ENCODE measurements at places on chromosomes 5 and 9.

- H3K36me3 ChIP-seq = no peaks in the 10 kb centered on the region
- no peak for DNase-seq
- no peak overlapping the region for H3K27ac ChIP-seq
- H3K27me3 ChIP-seq = no peaks in the 10 kb centered on the region
- peaks cover 5% of the 10 kb centered on the region for H3K4me1 ChIP-seq
Measured at GRCh38 chr5:157657516-157657915, 5.3 kb upstream of the SOX30 start.

DNA sequence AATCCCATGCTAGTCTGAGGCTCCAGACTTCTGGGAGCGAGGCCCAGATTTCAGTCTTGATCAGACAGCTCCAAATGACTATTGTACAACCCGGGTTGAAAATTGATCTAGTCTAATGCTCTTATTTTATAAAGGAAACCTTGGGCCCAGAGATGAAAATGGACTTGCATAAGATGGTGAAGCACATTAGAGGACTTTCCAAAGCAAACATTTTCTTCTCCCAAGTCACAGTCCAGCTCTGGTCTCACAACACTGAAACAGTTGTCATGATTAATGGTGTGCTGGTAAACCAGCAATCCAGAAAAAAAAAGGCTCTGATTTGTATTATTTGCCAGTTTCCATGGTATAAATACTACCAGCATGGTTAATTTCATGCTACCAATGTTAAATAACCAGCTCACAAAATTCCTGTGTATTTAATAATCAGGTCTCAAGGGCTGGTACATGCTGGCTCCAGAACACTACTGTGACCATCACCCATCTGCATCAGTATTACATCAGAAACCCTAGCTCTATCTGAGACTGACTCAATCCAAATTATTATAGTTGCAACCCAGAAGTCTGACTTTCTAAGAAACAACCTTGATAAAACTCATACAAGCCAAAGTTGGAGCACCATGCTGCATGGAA is 32.5 kb upstream of the ABLIM3 start:
- H3K27ac ChIP-seq = no peak overlapping the region
- no peak overlapping the region for H3K4me3 ChIP-seq
- no peaks in the 10 kb centered on the region for H3K36me3 ChIP-seq
- no peaks in the 10 kb centered on the region for H3K27me3 ChIP-seq
- DNase-seq = no peak

DNA sequence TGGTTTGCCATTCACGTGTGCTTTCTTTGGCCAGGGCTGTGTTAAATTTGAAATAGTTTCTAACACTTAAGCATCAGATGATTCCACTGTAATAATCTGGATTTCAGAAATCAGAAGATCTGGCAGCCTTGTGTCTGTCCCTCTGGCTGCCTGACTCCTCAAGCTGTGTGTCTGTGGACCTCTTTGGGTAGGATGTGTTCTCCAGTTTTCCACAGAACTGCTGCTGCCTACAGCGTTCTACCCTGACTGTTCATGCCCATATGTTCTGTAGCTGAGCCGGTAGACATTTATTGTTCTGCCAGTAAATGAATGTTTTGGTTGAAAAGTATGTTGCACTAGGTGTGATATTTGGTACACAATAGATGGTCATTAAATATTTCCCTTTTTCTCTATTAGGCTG is 81.3 kb downstream of the SH3GL2 start:
- no peaks in the 10 kb centered on the region for H3K27me3 ChIP-seq
- DNase-seq = no peak
- no peaks in the 10 kb centered on the region for H3K4me1 ChIP-seq

GRCh38 chr9:4353236-4353635 is 53.4 kb upstream of the GLIS3 start:
- H3K27ac ChIP-seq = no peak overlapping the region
- H3K4me3 ChIP-seq = no peak overlapping the region
- DNase-seq = no peak
- no peaks in the 10 kb centered on the region for H3K36me3 ChIP-seq
- H3K27me3 ChIP-seq = no peaks in the 10 kb centered on the region

- no peaks in the 10 kb centered on the region for H3K27me3 ChIP-seq
- H3K36me3 ChIP-seq = no peaks in the 10 kb centered on the region
- DNase-seq = peak; percentile 55
- H3K4me1 ChIP-seq = peaks cover 57% of the 10 kb centered on the region
- no peak overlapping the region for H3K27ac ChIP-seq
- no peak overlapping the region for H3K4me3 ChIP-seq
Measured at GRCh38 chr5:124701873-124702425, 44.5 kb downstream of the ZNF608 start.

- no peak overlapping the region for H3K27ac ChIP-seq
- H3K36me3 ChIP-seq = no peaks in the 10 kb centered on the region
- peak overlapping the region; percentile 67 for H3K4me3 ChIP-seq
- peaks cover 17% of the 10 kb centered on the region for H3K4me1 ChIP-seq
- no peaks in the 10 kb centered on the region for H3K27me3 ChIP-seq
Measured at GRCh38 chr5:145834554-145834916, 607 bp downstream of the PRELID2 start.

- no peak for DNase-seq
- H3K27me3 ChIP-seq = no peaks in the 10 kb centered on the region
- no peaks in the 10 kb centered on the region for H3K36me3 ChIP-seq
- H3K27ac ChIP-seq = no peak overlapping the region
- no peaks in the 10 kb centered on the region for H3K4me1 ChIP-seq
Measured at GRCh38 chr5:52582313-52582712, 205.4 kb upstream of the ITGA1 start.

- no peaks in the 10 kb centered on the region for H3K4me1 ChIP-seq
- no peak overlapping the region for H3K4me3 ChIP-seq
- no peaks in the 10 kb centered on the region for H3K36me3 ChIP-seq
Measured at GRCh38 chr9:16268067-16268881, 602.2 kb downstream of the BNC2 start.

DNA sequence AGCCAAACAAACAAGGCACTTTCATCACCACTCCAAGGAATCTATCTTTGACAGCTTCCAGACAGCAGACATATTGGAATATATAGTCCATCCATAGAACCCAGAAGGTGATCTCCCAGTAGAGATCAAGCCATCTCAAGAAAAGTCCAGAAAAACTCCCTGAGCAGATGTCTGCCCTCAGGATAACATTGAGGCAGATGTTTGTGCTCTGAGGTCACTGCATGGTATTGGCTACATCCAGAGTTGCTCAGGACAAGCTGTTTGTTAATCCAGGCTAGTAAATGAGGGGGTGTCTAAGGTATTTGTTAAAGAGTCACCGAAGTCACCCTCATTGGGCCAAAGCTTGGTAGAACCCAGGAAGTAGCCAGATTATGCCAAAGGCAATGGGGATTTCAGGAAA is 556.3 kb upstream of the KLF4 start:
- H3K27ac ChIP-seq = no peak overlapping the region
- no peaks in the 10 kb centered on the region for H3K36me3 ChIP-seq
- H3K4me1 ChIP-seq = no peaks in the 10 kb centered on the region

GRCh38 chr5:72115296-72115695 is 8.0 kb downstream of the MAP1B start:
- peaks cover 14% of the 10 kb centered on the region for H3K27me3 ChIP-seq
- H3K4me3 ChIP-seq = no peak overlapping the region
- no peaks in the 10 kb centered on the region for H3K36me3 ChIP-seq
- no peak for DNase-seq
- H3K27ac ChIP-seq = no peak overlapping the region

GRCh38 chr5:55601204-55601618 is 66.4 kb upstream of the PLPP1 start:
- H3K36me3 ChIP-seq = no peaks in the 10 kb centered on the region
- H3K4me3 ChIP-seq = no peak overlapping the region
- H3K27ac ChIP-seq = no peak overlapping the region
- H3K27me3 ChIP-seq = no peaks in the 10 kb centered on the region

GRCh38 chr5:73066466-73066865 is 53.9 kb upstream of the TMEM171 start:
- DNase-seq = no peak
- no peak overlapping the region for H3K27ac ChIP-seq
- H3K4me3 ChIP-seq = no peak overlapping the region

DNA sequence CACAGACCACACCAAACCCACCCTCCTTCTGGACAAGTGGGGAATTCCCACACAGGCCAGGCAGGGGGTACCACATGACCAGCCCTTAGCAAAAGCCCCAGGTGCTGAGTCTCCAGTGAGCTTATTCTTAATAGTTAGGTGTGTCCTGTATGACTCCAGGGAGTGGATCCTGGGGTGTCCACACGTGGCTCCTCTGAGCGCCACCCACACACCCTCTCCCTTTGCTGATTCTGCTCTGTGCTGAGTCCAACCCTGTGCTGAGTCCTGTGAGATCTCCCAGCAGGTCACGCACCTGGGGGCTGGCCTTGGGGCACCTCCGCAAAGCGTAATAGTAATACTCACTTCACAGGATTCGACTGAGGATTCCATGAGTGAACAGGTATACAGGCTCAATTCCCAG is 12.7 kb downstream of the LRRC14B start:
- H3K27me3 ChIP-seq = no peaks in the 10 kb centered on the region
- H3K27ac ChIP-seq = no peak overlapping the region
- no peaks in the 10 kb centered on the region for H3K4me1 ChIP-seq
- no peak overlapping the region for H3K4me3 ChIP-seq
- peaks cover 49% of the 10 kb centered on the region for H3K36me3 ChIP-seq
- DNase-seq = no peak

- no peaks in the 10 kb centered on the region for H3K36me3 ChIP-seq
- no peak overlapping the region for H3K4me3 ChIP-seq
- no peaks in the 10 kb centered on the region for H3K4me1 ChIP-seq
- H3K27me3 ChIP-seq = no peaks in the 10 kb centered on the region
- no peak overlapping the region for H3K27ac ChIP-seq
Measured at GRCh38 chr5:54325610-54326311, 15.4 kb upstream of the ARL15 start.

- no peak overlapping the region for H3K4me3 ChIP-seq
- no peaks in the 10 kb centered on the region for H3K36me3 ChIP-seq
- H3K27me3 ChIP-seq = peaks cover 8% of the 10 kb centered on the region
- no peak for DNase-seq
Measured at GRCh38 chr5:150765799-150766169, 7.0 kb upstream of the DCTN4 start.

DNA sequence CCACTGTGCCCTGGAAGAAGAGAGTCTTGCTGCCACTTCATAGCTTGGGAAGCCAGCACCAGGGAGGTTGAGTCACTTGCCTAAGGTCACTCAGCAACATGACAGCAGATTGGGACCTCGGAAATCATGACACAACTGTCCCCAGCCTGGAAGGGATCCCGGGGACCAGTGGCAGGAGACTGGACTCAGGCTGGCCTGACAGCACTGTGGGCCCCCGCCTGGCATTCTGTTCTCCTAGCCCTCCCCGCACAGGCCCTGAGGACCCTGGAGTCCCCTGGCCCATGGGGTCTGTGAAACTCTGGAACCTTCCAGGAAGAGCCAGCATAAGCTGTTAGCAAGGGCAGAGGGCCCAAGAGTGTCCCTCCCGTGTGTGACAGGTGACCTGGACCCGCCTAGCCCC is 64.9 kb downstream of the COL5A1 start:
- no peaks in the 10 kb centered on the region for H3K36me3 ChIP-seq
- no peaks in the 10 kb centered on the region for H3K27me3 ChIP-seq
- no peak overlapping the region for H3K27ac ChIP-seq
- no peak overlapping the region for H3K4me3 ChIP-seq
- no peaks in the 10 kb centered on the region for H3K4me1 ChIP-seq
- no peak for DNase-seq

DNA sequence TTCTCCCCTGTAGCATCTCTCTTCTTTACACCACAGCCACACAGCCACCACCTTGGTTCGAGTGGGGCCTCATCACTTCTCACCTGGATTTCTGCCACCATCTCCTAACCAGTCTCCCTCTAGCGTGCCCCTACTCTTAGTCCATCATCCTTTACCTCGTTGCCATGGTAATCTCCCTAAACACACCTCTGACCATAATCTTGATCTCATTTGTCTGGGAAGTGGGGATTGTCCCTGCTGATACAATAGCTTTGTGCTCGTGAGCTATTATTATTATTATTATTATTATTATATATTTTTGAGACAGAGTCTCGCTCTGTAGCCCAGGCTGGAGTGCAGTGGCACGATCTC is 76.5 kb upstream of the HSPA9 start:
- DNase-seq = no peak
- H3K36me3 ChIP-seq = no peaks in the 10 kb centered on the region
- no peak overlapping the region for H3K4me3 ChIP-seq
- no peak overlapping the region for H3K27ac ChIP-seq

- no peaks in the 10 kb centered on the region for H3K27me3 ChIP-seq
- no peaks in the 10 kb centered on the region for H3K36me3 ChIP-seq
- no peak overlapping the region for H3K4me3 ChIP-seq
- no peak overlapping the region for H3K27ac ChIP-seq
Measured at GRCh38 chr9:119026120-119026519, 343.1 kb downstream of the BRINP1 start.

GRCh38 chr5:174314261-174314660 is 268.8 kb downstream of the NSG2 start:
- peaks cover 8% of the 10 kb centered on the region for H3K4me1 ChIP-seq
- no peak for DNase-seq
- H3K36me3 ChIP-seq = no peaks in the 10 kb centered on the region

DNA sequence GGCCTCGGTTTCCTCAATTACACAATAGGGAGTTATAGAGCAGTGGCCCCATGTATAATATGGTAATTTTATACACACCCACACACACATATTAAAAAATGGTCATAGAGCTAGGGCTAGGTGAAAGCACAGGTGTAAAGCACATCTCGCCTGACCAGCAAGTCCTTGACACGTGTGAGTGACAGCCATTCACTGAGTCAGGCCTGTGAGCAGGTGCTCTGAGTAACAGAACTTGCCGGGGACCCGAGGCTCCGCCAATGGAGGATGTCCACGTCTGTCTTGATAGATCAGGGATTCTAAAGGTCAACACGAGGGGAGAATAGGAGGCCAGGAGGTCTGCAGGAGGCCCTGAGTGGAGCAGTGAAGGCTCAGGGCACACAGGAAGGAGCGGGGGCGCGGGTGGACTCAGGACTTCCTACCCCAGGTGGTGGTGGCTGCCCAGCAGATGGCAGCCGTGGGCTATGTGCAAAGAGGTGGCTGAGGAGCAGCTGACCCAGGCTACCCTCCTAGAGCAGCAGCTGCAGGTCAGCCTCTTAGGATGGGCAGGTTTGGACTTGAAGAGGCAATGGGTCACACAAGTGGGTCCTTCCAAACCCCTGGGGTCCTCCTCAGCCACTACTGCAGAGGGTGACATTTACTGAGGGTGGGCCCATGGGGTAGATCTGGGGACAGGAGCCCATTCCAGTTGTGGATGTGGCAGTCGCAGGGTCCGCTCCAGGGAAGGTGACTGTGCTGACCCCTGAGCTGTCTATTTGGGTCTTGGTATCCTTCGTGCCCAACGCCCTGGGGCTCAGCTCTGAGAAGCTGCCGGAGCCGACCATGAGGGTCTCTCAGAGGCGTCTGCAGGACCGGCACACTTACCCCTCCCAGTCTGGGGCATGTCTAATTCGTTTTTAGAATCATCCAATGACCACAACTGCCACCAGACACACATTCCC is 45.9 kb downstream of the PRRT1B start:
- H3K4me3 ChIP-seq = no peak overlapping the region
- DNase-seq = peak; percentile 85
- H3K4me1 ChIP-seq = no peaks in the 10 kb centered on the region
- H3K36me3 ChIP-seq = no peaks in the 10 kb centered on the region

- DNase-seq = no peak
- no peak overlapping the region for H3K27ac ChIP-seq
- no peak overlapping the region for H3K4me3 ChIP-seq
- H3K36me3 ChIP-seq = no peaks in the 10 kb centered on the region
Measured at GRCh38 chr9:133608889-133609288, 300 bp downstream of the FAM163B start.

GRCh38 chr9:27118916-27119315 is 9.9 kb downstream of the TEK start:
- no peak overlapping the region for H3K4me3 ChIP-seq
- DNase-seq = no peak
- H3K27me3 ChIP-seq = no peaks in the 10 kb centered on the region
- no peaks in the 10 kb centered on the region for H3K4me1 ChIP-seq
- no peak overlapping the region for H3K27ac ChIP-seq

Measured in B cell (primary cell).